Breast epithelium (tissue), 4 donors: ENCODE measurements at places on chromosomes 5 and 9. TPM values are rescaled to one million over a fixed set of nuclear protein-coding genes. Genes with fewer than 3 reads are reported as not detected.

DNA sequence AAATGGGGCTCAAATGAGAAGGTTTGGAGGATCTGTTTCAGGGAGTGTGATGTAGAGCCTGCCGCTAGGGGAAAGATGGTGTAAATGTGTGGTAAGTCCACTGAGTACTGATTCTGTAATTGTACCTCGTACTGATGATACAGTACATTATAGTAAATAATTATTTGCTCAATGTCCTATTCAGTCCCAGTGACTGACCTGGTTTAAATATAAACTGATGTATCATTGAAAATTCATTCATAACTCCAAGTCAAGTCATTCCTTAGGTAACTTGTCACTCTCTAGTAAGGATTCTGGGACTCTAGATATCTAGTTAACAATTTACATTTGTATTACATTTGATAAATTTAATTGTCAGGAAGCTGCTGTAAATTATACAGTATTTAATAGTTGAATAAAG lies 667.3 kb downstream of the DTWD2 start:
- H3K36me3 ChIP-seq = no peaks in the 10 kb centered on the region
- no peak overlapping the region for H3K4me3 ChIP-seq
- no peak overlapping the region for H3K27ac ChIP-seq
- no peaks in the 10 kb centered on the region for H3K27me3 ChIP-seq
- DNase-seq = no peak

DNA sequence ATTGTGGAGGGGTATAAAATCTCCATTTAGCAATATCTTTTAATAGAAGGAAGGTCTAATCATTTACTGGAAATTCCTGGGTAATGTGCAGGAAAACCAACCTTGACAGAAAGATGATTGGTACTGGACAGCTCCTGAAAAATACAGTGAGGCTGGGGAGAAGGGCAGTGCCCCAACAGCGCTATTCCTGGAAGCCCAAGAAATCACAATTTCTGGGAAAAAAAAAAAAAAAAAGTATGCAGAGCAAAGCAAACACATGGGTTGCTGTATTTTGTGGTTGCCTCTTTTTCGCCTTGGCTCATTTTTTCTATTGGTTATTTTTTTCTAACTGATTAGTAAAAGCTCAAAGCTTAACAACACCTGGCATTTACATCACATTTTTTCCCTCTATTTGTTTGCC lies 249.7 kb downstream of the ENC1 start:
- no peak for DNase-seq
- H3K36me3 ChIP-seq = no peaks in the 10 kb centered on the region
- no peak overlapping the region for H3K4me3 ChIP-seq
- H3K27me3 ChIP-seq = no peaks in the 10 kb centered on the region

GRCh38 chr5:150412319-150413175 lies at the start of gene CD74:
Gene CD74 (minus strand): TSS chr5:150412910. CDS start chr5:150412749, 161 bp downstream.
- peak within 1 kb of the TSS; percentile 77 for H3K4me3 ChIP-seq
- H3K36me3 ChIP-seq = no peaks in the 10 kb centered on the region
- DNase-seq = peak; percentile 75
- peaks cover 6% of the 10 kb centered on the region for H3K4me1 ChIP-seq

GRCh38 chr5:83720836-83721537 lies at the start of gene HAPLN1:
Gene HAPLN1 (minus strand): TSS chr5:83720855. CDS start chr5:83673523, 47,332 bp downstream.
- H3K27me3 ChIP-seq = no peaks in the 10 kb centered on the region
- H3K27ac ChIP-seq = no peak within 1 kb of the TSS
- H3K4me3 ChIP-seq = peak within 1 kb of the TSS; percentile 54
- H3K4me1 ChIP-seq = no peaks in the 10 kb centered on the region

HTR1A gene
- not detected for total RNA-seq
